GM19239 (cell line): ENCODE measurements at places on chromosomes 6 and 20.

GRCh38 chr6:35086636-35087360, 54.3 kb downstream of the TCP11 start:
- DNase-seq, result peak; percentile 1

DNA sequence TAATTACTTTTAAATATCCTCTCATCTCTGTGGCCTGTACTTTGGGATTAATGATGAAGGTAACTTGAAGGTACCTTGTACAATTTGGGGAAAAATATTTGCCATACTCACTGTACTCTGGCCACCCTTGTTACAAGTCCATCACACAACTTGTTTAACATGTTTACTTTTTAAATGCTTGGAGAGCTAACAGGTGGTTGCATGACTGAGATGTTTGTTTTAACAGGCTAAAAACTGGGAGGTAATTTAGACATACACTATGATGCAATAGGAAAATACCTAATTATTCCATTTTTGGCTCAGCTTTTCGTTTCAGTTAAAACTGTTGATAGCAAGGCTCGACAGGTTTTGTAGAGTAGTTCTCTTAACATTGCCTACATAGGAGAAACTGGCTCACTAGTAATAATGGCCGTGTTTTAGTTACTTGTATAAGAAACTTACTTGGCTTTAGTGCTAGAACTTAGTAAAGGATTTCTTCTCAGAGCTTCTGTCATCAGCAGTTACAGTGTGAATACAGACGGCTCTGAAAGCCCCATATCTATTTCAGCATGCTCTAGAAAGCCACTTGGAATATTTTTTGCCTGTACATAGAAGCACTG, 489.8 kb upstream of the SOX4 start:
- no peak for DNase-seq

DNA sequence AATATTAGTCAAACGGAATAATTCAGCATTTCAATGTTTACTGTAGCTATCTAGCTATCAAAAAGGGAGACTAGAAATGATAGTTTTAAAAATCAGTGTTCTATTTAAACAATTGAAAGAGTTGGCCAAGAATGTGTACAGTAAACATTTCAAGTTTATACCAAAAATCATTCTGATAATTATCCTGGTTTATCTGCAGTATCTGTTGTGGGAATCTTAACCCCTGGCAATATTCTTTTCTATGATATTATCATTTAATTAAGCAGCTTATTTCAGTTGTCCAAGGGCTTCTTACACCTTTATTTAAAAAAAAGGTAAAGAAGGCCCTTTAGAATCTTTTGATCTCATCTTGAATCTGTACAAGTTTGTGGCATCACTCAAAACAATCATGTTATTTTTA, 125.1 kb downstream of the PHACTR1 start:
- DNase-seq, result no peak

- no peak for DNase-seq
Observed at GRCh38 chr6:132933090-132933489, 118.7 kb downstream of the RPS12 start.

DNA sequence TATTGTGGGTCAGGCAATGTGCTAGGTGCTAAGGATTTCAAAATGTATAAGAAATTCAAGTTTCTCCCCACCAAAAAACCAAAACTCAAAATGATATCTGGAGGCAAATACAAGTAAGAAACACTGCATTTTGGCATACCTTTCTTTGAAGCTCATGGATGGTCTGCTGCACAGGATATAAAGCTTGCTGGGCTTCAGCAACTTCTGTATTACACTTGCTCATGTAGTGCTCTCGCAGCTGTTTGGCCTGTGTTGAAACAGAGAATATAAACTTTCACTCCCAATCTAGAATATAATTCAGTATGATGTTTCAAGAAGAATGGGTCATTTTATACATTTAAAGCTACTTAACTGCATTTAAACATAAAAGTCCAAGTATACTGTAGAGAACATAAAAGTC, 39.6 kb downstream of the SHPRH start:
- DNase-seq, result no peak

GRCh38 chr20:44532259-44532980, 10.6 kb upstream of the SERINC3 start:
- no peak for DNase-seq

DNA sequence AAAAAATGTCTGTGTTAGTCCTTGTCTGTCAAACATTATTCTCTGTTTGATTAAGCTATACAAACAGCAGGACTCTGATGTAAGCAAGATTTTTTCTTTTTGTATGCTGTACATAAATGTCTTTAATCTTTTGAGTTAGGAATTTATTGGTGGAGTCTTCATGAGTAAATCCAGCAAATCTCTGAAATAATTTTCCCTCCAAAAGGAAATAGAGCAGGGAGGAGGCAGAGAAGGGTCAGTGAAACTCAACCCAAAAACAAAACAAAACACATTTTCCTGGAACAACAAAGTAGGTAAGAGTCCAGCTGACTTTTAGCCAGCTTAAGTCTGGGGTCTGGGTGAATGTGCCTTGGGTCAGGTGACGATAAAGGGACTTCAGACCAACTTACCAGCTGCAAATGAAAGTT, 113.7 kb downstream of the FOXA2 start:
- DNase-seq, result no peak

- DNase-seq, result no peak
Observed at GRCh38 chr6:43976706-43977403, 150.4 kb downstream of the MRPL14 start.

GRCh38 chr20:4344670-4345069, 329.3 kb upstream of the RNF24 start:
- DNase-seq, result no peak

GRCh38 chr6:40392589-40392988, 194.6 kb downstream of the LRFN2 start:
- DNase-seq, result no peak

DNA sequence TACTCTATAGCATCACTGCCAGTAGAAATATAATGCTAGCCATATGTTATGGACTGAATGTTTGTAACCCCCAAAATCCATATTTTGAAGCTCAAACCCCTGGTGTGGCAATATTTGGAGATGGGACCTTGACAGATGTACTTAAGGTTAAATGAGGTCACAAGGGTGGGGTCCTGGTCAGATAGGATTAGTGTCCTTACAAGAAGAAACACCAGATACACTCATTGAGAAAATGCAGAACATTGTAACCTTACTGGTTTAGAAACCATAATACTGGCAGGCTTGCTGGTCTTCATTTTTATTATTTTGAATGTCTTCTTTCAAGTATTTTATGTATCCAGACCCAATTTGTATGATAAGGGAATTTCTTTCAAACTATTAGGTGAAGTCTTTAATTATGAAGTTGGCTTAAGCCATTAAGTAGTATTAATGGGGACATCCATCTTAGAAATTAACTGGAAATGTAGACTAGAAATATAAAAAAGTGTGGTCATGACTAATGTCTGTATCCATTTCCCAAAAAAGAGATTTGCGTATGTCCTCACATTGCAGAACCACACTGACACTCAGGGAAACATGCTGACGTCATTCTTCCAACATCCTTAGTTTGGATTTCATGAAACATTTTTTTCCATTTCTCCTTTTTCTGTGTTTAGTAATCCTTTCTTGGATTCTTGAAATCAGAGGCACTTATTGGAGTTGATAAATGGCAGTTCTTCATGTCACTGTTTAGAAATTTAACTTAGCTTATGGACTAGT, 32.4 kb downstream of the SLC16A10 start:
- DNase-seq, result no peak
